ENCODE measurements at places on chromosomes 1 and 21. TPM values are rescaled to one million over a fixed set of nuclear protein-coding genes. Genes with fewer than 3 reads are reported as not detected.

GRCh38 chr1:180931529-180931928 lies 18.8 kb downstream of the KIAA1614 start:
- no peak for DNase-seq

DNA sequence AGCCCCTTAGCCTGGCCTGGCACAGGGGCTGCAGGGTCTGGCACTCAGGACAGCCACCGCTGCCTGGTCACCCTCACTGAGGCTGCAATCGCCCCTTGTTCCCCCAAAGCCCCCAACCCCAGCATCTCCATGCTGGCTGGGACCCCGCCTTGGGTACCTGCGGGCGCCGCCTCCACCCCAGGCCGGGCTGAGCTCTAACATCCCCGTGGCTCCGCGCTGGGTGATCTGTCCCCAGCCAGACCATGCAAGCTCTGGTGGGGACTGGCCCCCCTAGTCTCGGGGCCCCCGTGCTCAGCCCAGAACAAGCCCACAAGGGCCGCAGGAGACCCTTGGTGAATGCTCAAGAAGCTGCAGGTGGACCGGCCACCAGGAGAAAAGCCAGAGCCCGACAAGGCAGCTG lies 62.4 kb downstream of the MEGF6 start:
- DNase-seq = no peak

DNA sequence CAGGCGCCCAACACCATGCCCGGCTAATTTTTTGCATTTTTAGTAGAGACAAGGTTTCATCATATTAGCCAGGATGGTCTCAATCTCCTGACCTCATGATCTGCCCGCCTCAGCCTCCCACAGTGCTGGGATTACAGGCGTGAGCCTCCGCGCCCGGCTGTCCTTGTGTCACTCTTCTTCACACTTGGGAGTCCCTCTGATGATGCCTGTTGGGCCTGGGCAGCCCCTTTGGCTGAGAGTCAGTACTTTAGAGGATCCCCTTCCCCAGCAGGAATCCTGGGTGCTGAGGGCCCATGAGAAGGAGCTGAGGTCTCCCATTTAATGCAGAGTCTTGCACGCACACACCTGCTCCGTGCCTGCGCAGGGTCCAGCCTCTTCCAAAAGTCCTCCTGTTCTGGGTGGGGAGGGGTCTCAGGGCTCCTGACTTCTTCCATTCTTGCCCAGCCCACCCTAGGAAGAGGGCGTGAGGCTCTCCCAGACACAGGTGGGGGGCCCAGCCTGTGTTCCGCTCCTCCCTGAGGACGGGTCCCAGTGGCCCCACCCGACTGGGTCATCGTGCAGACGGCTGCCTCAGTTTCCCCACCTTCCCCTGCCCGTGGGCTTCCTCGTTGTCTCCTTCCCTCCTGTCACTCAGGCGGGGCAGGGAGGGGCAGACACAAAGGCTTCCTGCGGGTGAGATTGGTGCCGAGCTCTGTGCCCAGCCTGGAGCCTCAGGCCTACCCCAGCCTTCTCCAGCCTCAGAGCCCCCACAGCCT lies 3.9 kb downstream of the TTLL10 start:
- no peak for DNase-seq

DNA sequence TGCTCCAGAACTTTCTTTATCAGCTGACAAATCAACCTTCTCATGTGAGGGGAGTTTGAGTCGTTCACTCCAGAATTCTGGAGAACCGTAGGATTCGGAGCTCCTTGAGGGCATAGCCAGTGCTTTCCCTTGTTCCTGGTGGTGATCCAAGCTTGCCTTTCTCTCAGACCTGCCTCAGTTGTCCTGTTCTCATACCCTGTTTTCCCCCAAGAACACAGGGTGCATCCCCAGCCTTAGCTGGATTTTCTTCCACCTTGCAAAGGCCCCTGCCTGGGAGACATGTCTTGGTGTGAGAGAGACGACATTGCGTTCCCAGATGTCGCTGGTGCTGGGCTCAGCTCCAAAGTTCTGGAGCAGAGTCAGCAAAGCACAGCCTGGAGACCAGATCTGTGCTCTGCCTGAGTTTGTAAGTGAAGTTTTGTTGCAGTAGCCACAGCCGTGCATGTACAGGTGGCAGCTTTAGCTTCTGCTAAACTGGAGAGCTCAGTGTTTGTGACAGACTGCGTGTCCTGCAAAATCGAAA lies 40.0 kb downstream of the ABCG1 start:
- DNase-seq = no peak

The DIPK1A gene
- total RNA-seq = 15.5 TPM
